ENCODE measurements at places on chromosomes 1 and 21.

DNA sequence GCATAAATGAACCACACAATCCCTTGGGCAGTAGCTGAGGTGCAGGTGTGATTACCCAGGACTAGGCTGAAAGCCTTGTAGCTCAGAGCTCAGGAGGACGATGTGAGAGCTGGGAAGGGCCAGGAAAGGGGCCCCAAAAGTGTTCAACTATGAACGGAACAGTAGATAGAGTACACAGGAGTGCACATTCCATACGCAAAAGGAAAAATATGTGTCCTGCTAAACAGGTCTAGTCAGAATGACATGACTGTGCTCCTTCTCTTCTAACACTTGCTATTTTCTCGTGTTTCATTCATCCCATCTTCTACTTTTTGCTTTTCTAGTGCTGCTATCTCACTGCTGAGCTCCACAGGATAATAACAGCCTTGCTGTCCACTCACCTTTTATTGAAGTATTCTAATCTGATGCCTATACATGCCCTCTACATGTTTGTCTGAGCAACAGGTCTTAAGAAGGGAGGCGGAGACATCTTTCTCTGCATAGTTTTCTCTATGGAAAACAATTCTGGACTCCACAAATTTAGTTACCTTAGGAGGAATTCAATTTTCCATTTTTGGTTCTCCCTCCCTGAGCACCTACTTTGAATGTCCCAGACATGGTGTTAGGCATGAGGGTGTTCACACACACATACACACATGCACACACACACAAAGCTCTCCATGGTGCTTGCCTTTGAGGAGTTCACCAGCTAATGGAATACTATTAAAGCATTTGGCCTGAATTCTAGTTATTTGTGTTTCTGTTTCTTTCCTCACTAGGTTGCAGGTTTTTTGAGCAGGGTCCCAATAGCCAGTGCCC is 3.4 kb downstream of the S100A10 start:
- no peak for DNase-seq

DNA sequence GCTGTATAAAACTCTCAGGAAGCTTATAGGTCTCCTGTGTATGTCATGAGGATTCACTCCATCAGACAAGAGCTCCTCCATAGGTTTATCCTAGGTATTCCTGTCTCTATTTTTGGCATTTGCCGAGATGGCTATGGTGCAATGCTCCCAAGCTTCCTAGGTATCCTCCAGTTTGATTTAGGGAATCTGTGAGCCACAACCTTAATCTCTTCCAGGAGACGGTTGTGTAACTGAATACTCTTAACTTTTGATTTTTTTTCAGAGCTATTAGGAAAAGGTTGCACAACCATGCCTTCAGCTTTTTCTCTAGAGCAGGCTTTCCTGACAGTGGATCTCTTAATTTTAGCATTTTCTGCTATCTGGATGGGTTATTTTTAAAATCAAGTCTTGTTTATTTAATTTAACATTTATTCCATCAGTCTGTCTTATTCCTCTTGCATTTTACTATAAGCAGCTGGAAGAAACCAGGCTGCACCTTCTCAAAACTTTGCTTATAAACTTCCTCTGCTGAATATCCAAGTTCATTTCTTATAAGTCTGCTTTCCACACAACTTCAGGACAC is 69.4 kb upstream of the BACE2 start:
- no peak for DNase-seq

- no peak for DNase-seq
Observed at GRCh38 chr1:168216171-168216570, 9.6 kb upstream of the SFT2D2 start.

DNA sequence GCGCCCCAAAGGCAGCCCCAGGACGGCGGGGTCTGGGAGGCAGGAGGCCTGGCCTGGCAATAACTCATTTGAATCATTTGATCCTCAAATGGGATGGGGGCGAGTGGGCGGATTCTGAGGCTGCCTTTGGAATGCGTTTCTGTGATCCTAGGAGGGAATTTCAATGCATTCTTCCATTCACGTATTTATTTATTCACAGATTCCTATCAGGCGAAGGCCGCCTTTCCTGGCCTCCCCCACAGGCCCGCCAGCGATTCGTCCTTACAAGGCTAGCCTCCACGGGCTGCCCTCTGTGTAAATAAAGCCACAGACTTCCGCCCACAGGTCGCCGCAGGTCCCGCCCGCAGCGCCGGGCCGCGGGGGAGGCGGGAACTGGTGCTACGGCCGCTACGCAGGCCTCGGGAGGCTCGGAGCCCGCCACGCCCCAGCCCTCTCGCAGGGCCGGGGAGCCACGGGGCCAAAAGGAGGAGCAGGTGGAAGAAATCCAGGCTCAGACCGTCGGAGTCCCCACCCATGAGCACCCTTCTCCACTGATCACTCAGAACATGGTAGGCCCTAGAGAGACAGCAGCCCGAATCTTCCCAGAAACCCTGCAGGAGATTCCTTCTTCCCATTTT is 31.3 kb upstream of the JUN start:
- peak; percentile 64 for DNase-seq

- DNase-seq = no peak
Observed at GRCh38 chr1:174988986-174989385, 10.8 kb upstream of the CACYBP start.

DNA sequence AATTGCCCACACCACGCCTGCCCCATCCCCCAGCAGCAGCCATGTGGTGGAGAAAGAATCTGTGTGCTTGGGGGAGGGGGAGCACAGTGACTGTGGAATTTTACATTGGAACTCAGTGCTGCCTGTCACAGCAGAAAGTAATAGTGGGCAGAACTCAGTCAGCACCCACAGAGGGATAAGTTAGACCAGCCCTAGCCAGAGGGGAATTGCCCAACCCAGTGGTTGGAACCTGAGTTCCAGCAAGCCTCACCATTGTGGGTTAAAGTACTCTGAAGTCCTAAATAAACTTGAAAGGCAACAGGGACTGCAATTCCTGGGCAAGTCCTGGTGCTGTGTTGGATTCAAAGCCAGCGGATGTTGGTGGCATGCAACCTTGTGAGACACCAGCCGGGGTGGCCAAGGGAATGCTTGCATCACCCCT is 88.8 kb downstream of the MRPL39 start:
- DNase-seq = no peak

DNA sequence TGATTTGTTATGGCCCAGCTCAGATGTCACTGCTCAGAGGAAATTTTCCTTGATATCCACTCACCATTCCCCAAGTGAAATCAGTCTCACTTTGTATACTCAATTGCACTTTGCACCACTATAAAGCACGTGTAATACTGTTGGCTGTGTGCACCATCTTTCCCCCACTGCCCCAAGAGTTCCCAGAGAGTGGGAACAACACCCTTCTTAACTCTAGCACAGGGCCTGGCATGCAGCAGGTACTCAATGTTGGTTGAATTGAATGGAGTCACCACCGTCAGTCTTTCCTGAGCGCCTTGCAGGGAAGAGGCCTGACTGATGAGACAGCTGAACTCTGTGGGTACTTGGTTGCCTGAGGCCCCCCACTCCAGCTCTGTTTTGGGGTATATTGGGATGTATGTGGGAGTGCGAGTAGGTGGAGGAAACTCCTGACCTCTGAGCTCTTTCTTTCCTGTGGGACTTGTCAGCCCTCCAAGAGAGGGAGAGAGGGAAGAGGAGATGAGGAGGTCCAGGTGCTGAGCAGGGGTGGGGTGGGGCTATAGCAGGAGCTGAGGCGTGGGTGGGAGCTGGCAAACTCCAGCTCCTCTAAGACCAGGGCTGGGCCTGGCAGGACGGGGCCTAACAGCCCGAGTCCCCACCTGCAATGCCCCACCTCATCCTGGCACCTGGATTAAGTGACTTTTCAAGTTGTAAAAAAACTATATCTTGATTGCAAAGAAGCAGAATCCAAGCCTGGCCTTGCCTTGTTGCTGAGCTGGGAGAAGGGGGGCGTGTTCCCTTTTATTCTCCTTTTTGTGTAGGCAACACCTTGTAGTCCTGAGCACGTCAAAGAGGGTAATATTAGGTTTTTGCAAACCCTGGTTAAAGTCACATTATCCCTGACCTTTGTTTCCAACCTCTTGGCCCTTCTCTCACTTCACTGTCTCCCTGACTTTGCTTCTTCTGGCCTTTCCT is 19.4 kb upstream of the WASF2 start:
- DNase-seq = no peak

GRCh38 chr1:175373786-175374623 is 181.4 kb upstream of the KIAA0040 start:
- DNase-seq = no peak

DNA sequence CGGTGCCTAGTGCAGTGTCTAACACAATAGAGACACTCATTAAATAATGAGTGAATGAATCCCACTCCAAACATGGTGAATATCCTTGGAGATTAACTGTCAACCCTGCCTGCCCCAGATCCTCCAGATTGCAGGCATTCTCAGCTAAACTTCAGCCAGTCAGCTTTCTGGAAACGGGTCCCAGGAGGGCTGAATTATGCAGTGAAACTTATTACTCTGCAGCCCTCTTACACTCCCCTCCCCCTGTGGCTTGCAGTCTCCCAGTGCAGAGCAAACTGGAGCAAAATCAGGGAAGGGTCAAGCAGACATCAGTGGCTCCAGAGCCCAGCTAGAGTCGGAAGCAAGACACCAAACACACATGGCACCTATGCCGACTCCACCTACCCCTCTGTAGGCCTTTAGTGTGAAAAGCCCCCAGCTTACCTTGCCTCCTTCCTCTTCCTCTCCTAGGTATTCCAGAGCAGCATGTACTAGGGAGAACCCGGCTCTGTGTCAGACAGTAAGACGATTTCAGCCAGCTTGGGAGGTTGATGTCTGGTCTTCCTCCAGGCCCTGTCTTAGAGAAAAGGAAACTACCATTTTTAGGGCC is 6.5 kb upstream of the RGS16 start:
- DNase-seq = no peak

- no peak for DNase-seq
Observed at GRCh38 chr1:148290881-148291280, 138.8 kb upstream of the NBPF11 start.

DNA sequence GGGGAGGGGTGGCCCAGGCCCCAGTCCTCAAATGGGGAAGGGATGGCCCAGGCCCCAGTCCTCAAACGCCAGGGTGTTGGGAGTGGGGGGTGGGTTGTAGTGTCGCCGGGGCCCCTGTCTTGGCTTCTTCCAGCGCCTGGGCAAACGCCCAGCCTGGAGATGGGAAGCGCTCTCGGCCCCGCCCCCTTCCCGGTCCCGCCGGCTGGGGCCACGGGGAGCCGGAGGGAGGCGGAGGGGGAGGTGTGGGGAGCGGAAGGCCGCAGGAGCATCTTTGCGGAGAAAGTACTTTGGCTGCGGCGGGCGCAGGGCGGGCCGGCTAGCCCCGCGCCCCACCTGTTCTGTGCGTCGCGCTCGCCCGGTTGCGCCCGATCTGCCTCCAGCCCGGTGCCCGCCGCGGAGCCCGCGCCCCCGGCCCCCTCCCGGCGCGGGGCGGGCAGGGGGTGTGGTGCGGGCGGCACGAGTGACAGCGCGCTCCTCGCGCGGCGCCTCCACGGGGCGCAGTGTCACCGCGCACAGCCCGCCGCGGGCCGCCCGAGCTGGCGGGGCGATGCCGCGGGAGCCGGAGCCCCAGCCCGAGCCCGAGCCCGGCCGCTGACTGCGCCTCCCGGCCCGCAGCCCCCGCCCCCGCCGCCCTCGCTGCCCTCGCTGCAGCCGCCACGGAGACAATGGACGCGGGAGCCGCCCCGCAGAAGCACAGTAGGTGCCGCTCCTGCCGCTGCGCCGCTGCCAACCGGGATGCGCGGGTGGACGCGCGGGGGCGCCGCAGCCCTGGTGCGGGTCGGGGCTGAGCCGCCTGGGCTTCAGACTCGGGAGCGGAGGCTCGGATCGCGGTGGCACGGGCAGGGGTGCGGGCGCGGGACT is 31.1 kb upstream of the PEX10 start:
- no peak for DNase-seq

- DNase-seq = no peak
Observed at GRCh38 chr21:34351786-34352241, 12.0 kb upstream of the KCNE2 start.

DNA sequence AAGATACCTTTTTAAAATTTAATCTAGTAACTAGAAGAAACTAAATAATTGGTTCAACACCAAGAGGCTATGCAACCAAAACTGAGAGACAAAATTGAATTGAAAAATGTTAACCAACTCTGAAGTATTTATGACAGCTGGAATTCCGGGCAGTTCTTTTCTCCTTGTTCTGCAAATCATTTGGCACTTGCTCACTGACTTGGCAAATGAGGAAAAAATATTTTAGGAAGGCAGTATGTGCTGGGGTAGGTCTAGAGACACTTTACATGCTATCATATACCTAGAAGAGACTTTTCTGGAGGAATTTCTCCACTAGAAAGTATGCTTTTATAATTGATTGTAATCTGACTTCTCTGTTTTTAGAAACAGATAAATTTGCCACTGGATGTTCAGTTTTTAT is 22.1 kb upstream of the SH3D21 start:
- DNase-seq = no peak

DNA sequence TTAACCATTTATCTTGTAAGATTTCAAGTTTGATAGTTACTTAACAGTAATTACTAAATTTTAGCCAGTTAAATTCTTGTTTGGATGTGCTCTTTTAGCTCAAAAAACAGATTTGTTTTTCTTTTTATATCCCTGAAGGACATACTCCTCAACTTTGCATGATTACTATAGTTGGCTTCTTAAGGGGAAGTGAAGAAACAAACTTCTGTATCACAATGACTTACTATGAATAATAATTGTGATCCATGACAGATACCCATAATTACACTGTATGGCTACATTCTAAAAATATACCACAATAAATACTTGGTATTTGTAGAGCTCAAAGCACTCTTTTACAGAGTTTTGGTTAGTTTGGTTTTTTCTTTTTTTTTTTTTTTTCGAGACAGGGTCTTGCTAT is 55.8 kb downstream of the IARS2 start:
- no peak for DNase-seq

DNA sequence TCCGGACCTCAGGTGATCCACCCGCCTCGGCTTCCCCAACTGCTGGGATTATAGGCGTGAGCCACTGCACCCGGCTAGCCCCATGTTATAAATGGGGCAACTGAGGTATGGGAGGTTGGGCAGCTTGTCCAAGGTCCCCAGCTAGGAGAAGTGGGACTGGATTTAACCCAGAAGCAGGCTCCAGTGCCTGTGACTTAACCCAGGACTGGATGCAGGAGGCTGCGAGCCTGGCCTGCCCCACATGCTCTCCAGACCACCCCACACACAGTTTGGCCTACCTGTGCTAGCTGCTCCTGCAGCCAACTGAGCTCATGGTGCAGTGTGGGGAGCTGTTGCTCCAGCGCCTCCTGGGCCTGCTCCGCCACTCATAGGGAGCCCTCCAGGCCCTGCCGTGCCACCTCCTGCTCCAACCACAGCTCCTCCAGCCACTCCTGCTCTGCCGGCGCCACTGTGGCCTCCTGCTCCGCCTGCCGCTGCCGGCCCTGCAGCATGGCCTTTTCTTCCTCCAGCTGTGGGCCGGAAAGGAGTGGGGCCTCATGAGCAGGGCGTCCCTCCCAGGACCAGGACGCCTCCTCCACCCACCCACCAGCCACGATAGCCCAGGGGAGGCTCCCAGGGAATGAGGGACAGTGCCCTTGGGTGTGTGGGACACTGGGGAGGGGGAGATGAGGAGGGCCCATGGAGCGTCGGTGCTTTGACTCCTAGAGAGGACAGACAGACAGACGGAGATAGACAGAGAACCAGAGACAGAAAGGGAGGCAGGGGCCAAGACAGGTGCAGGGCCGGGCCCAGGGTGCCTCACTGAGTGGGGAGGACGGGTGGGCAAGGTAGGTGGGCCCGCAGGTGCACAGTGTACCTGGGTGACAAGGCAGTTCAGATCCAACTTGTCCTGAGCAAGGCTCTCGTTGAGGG is 12.4 kb upstream of the NBPF1 start:
- no peak for DNase-seq
